ENCODE measurements at places on chromosomes 16 and 17. TPM values are rescaled to one million over a fixed set of nuclear protein-coding genes. Genes with fewer than 3 reads are reported as not detected.

- no peaks in the 10 kb centered on the region for H3K4me1 ChIP-seq
- H3K36me3 ChIP-seq: no peaks in the 10 kb centered on the region
- no peaks in the 10 kb centered on the region for H3K27me3 ChIP-seq
- no peak for DNase-seq
- no peak overlapping the region for H3K27ac ChIP-seq
Observed at GRCh38 chr16:55331648-55332185, 7.7 kb downstream of the IRX6 start.

- H3K27me3 ChIP-seq: peaks cover 6% of the 10 kb centered on the region
- no peak overlapping the region for H3K27ac ChIP-seq
- no peak overlapping the region for H3K4me3 ChIP-seq
- no peaks in the 10 kb centered on the region for H3K36me3 ChIP-seq
- H3K4me1 ChIP-seq: no peaks in the 10 kb centered on the region
- DNase-seq: no peak
Observed at GRCh38 chr16:71627731-71628181, 1.8 kb downstream of the MARVELD3 start.

- H3K27ac ChIP-seq: no peak overlapping the region
- H3K36me3 ChIP-seq: no peaks in the 10 kb centered on the region
- no peaks in the 10 kb centered on the region for H3K4me1 ChIP-seq
- H3K27me3 ChIP-seq: no peaks in the 10 kb centered on the region
- DNase-seq: no peak
Observed at GRCh38 chr17:15442311-15443180, 24.9 kb downstream of the CDRT4 start.

Gene RPUSD1
- 16.3 TPM for total RNA-seq

Measured in naive thymus-derived CD4-positive, alpha-beta T cell (primary cell).